ENCODE measurements at places on chromosomes 7 and 10.

- no peak for DNase-seq
Measured at GRCh38 chr7:2796358-2797352, 47.5 kb downstream of the GNA12 start.

DNA sequence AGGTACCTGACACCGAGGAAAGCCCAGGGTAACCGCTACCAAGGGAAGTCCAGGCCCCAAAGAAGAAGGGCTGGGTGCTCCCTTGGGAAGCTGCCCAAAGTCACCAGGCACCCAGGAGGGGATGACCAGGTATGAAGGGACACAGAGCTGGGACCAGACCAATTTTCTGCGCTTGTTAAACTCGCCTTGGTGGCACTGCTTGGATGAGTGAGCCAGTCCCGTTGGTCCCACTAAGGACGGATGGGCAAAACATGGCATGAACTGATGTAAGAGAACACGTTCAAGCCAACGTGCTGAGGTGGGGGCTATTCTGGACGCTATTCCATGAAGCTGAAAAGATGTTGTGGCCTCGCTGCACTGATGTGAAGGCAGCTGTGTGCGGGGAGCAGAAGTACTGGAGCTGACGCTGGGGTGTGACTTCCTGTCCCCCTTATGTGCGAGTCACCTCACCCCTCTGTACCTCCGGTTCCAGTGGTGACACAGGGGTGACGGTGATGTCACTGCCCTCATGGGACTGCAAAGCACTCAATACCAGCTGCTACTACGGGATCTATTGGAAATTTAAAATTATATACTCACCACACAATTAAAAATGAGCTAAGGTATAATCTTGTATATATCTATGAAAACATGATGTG is 73.6 kb downstream of the COBL start:
- DNase-seq, result no peak

DNA sequence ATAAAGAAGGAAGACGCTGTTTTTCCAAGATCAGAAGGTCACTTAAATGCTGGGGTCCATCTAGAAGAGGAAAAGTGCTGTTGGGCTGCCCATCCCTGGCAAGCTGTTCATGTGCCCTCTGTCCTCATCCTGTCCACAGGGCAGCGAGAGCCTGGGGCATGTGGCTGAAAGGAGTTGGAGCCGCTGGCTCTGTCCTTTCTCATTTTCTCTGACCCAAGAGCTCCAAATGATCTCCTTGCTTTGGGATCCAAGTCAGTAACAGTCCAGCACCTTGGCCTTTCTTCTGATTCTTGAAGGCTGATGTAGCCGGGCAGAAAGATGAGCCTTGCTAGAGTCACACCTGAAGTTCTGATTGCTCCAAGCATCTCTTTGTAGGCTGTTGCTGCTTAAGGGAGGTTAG is 44.4 kb downstream of the SPDYE5 start:
- no peak for DNase-seq

GRCh38 chr7:155602750-155603149 is 41.7 kb upstream of the RBM33 start:
- DNase-seq, result no peak

DNA sequence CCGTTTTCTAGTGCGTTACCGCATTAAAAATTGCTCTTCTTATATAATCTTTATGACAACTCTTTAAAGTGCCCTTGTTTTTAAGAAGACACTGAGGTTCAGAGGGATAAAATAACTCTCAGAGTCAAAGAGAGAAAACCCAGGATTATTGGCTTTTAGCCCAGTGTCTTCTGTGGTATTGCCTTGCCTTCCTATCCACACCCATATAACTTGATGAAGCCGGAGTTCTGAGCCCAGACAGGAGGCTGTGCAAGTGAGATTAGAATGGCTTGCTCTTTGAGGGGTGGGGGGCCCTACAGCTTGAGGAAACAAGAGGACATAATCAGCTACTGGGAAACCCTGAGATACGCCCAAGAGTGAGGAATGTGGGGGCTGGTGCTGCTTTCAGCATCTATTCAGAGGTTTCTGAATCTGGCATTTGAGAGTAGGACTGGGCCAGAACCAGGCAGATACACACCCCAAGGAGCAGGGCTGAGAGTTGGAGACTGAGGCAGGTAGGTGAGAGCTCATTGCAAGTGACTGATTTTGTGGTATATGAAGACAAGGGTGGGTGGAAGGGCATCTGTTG is 2.3 kb downstream of the PRXL2A start:
- no peak for DNase-seq

DNA sequence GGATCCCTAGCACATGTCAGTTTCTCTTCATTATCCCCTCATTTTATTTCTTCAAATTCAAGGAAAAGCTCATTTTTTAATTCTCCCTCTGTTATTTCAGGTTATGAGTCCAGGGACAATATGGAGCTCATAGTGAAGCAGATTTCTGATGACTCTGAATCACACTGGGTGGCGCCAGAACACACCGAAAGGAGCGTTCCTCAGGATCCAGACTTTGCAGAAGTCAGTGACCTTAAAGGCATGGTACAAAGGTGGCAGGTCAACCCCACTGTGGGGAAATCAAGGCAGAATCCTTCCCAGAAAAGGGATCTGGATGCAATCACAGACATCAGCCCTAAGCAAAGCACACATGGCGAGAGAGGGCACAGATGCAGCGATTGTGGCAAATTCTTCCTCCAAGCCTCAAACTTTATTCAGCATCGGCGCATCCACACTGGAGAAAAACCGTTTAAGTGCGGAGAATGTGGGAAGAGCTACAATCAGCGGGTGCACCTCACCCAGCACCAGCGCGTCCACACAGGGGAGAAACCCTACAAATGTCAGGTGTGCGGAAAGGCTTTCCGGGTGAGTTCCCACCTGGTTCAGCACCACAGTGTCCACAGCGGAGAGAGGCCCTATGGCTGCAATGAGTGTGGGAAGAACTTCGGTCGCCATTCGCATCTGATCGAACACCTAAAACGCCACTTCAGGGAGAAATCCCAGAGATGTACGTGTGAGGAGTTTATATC is 21.4 kb downstream of the ZKSCAN5 start:
- DNase-seq, result no peak

- no peak for DNase-seq
Measured at GRCh38 chr7:1150400-1151002, 9.5 kb downstream of the ZFAND2A start.

- no peak for DNase-seq
Measured at GRCh38 chr10:28996947-28997551, 291.8 kb upstream of the LYZL1 start.

- no peak for DNase-seq
Measured at GRCh38 chr7:121510302-121510701, 114.2 kb upstream of the FAM3C start.

DNA sequence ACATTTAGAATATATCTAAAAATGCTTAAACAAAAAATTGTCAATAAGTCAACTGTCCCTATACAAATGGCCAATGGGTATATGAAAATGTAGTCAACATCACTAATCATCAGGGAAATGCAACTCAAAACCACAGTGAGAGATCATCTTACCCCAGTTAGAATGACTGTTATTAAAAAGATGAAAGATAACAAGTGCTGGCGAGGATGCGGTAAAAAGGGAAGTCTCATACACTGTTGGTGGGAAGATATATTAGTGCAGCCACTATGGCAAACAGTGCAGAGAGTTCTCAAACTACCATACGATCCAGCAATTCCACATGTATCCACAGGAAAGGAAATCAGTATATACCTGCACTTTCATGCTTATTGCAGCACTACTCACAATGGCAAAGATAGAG is 48.6 kb upstream of the APBB1IP start:
- DNase-seq, result no peak

- no peak for DNase-seq
Measured at GRCh38 chr10:102246261-102246660, 929 bp downstream of the GBF1 start.

- no peak for DNase-seq
Measured at GRCh38 chr7:142030848-142031247, 35.2 kb downstream of the MGAM start.

DNA sequence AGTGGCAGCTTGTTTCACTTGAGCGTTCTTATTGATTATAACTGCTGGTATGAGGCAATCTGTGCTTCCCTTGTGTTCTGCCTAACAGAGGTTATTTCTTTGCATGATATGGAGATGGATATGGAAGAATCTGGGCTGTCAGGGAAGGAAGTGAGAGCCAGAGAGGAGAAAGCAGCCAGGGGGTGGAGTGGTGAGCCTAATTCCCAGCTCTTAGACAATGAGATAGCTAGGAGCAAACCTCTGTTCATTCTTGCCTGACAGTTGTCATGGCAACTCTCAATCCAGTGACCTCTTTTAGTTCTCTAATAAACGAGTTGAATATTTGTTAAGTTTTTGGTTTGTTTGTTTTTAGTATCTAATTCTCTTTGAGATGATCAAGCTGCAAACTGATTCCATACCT is 214.3 kb downstream of the NRG3 start:
- no peak for DNase-seq

DNA sequence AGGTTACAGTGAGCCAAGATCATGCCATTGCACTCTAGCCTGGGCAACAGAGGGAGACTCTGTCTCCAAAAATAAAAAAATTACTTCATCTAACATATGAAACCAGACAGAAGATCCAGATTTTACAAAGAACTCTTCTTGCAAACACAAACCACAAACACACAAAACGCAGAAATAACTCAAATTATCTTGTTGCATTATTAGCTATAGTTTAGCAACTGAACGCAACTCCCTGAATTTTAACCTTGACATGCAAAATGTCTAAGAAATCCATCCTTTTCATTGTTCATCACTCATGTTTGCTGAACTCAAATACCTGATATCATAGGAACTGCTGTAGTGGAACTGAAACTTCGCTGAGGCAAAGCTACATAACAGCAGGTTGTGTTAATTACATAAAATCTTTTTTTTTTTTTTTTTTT is 64.1 kb downstream of the MICU1 start:
- DNase-seq, result peak; percentile 63

GRCh38 chr7:130492523-130493274 is 814 bp downstream of the MEST start:
- no peak for DNase-seq

GRCh38 chr7:158401826-158402225 is 185.8 kb downstream of the PTPRN2 start:
- DNase-seq, result no peak

DNA sequence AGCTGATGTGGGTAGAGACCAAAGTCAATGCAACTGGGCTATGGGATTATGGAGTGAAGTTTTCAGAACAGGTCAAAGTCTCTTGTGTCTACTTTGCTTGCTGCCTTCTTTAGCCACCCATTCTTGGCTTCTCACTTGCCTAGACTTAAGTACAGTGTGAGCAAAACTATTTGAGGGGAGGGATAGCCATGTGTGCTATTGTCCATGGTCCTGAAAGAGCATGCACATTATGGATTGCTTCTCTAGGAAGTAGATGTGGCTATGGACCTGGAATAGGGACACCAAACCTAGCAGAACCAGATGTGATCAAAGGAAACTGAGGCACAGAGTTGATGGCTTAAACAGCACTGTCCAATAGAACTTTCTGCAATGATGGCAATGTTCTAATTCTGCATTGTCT is 81.9 kb upstream of the ZNF800 start:
- DNase-seq, result no peak

DNA sequence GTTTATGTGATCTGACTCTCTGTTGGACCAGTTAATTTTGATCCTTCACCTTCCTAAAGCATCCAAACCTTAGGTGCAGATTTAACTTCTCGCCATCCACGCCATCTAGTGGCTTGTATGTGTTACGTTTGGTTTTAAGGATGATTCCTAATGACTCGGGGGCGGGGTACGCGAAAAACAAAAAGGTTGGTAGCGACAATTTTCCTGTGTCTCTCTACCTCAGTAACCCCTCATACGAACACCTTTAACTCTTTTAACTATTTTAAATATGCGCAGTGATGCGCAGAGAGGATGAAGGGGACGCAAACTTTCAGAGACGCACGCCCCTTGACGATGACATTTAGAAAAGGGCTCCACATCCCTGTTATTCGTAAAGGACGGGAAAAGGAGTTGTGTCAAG is 714 bp upstream of the KCND2 start:
- peak; percentile 19 for DNase-seq

DNA sequence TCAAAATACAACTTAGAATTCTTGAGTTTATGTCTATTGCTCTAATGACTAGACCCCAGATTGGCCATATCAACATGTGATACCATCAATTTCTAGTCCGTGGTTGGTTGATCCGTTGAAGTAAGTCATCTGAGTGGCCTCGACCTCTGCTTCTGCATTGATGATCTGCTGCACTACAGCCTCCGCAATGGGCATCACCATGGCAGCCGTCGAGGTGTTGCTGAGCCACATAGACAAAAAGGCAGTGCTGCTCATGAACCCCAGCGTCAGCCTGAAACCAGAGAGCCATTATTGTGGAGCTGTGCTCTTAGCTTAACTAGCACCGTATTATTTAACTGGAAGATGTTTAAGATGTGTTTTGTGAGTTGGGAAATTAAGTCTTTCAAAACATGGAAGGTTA is 30.7 kb downstream of the SLC13A1 start:
- no peak for DNase-seq

DNA sequence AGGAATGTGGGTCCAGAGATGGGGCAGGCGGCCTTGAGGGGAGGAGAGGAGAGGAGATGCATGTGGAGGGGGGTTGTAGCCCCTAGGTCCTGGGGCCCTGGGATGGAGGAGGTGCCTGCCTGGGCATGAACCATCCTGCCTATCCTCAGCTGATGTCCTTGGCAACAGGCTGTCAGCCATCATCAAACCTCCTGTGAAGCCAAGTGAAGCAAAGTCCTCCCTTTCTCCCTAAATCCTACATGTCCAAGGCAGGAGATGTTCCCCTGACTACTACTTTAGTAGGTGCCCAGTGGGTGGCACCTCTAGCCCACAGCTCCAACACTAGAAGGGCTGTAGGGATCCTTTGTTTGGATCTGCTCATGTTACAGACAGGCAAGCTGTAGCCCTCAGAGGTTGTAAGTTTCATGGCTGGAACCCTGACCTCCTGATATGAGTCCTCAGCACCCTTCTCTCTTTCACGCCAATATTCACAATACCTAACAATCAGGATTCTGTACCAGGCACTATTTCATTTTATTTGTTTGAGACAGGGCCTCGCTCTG is 66.6 kb upstream of the SYPL1 start:
- DNase-seq, result no peak

DNA sequence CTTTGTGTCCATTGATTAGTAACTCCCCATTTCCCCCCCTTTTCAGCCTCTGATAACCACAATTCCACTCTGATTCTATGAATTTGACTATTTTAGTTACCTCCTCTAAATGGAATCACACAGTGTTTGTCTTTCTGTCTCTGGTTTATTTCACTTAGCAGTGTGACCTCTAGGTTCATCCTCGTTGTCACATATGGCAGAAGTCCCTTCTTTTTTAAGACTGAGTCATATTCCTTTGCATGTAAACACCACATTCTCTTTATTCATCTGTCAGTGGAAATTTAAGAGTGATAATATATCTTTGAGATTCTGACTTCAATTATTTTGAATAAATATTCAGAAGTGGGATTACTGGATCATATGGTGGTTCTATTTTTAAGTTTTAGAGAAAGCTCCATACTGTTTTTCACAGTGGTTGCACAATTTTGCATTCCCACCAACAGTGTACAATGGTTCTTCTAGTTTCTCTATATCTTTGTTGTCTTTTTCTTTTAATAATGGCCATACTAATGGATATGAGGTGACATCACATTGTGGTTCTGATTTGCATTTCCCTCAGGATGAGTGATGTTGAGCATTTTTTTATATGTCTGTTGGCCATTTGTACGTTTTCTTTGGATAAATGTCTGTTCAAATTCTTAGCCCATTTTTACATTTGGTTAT is 126.1 kb upstream of the GRB10 start:
- no peak for DNase-seq

GRCh38 chr10:49161411-49161997 is 26.7 kb downstream of the TMEM273 start:
- no peak for DNase-seq

GRCh38 chr7:12701433-12701832 is 14.0 kb downstream of the ARL4A start:
- no peak for DNase-seq

GRCh38 chr7:95389516-95389915 is 6.7 kb downstream of the PON3 start:
- no peak for DNase-seq
